Femur (tissue), 1 donor: ENCODE measurements at places on chromosomes 1 and 21.

DNA sequence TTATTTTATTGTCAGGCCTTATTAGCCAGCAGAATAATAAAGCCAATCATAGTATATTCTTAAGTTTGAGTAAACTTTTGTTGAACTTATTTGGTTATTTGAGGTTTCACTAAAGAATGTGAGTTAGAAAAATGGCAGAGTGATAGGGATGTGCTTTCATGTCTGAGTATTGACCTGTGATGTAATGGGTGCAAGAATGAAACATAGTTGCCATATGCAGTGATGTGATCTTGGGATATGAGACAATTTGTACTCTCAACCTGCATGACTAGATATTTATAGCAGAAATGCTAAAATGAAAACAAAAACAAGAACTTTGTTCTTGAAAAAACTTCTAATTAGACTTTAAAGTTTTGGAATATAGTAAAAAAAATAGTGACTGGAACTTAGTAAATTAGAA is 97.9 kb downstream of the DISP1 start:
- DNase-seq: no peak

GRCh38 chr1:16077406-16078245 is 4.2 kb upstream of the FAM131C start:
- no peak for DNase-seq

DNA sequence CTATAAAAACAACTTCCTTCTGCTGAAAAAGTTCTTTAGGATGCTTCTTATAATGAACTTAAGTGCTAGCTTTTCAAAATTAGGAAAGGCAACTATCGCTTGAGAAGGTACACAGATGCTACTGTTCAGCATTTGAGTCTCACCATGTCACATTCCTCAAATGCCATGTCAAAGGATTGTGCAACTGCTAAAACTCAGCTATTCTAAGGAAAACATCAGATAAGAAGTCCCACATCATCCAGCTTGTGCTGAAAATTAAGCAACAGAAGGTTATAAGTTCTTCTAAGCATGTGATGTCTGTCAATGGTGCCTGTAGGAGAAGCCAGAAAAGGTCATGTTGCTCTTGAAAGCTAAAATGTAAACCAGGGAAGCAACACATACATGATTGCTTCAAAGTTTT is 36.5 kb downstream of the MCOLN2 start:
- DNase-seq: no peak

DNA sequence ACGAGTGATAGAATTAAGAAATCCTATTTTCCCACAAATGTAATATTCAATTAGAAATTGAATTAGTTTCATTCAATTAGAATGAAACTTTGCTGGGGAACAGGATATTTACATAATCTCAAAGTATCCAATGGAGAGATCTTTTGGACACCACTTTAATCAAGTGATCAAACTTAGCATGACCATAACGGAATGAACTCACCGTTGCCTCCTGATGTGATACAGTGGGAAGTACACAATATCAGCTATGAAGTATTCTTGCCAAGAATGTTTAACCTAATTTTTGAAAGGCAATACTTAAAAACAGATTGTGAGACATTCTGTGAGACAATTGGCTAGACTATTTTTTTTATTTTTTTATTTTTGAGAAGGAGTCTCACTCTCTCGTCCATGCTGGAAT is 16.6 kb downstream of the CDKN2C start:
- DNase-seq: no peak

DNA sequence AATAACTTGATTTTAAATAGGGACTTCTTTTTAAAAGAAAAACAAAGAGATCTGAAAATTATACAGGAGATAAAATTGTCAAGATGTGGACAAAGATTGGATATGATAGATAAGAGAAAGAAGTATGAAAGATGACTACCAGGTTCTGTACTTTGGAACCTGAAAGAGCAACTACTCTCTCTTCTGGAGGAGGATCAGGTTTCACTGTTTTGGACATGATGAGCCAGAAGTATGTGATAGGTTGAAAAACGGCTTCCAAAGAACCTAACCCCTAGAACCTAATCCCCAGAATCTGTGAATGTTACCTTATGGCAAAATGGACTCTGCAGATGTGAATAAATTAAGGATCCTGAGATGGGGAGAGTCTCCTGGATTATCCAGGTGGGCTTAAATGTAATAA is 26.2 kb downstream of the RSBN1 start:
- no peak for DNase-seq

GRCh38 chr21:21439761-21440160 is 441.6 kb downstream of the NCAM2 start:
- DNase-seq: no peak

DNA sequence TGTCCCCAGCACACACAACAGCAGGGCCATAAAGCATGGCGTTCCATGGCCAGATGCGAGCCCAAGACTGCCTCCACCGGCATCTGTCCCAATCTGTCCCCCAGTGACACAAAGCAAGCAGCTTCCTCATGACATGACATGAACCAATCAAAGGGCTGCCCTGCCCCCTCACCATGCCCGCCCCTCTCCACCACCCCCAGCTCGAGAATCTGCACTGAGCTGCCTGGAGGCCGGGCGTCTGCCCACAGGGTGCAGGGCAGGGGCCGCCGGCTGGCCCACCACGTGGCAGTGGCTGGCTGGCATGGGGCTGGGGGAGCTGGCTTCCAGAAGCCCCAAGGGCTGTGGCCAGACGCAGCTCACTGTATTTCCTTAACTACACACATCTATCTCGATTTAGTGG is 27.8 kb downstream of the WNT9A start:
- DNase-seq: no peak

- DNase-seq: peak; percentile 35
These were observed 288.7 kb downstream of the NUF2 start for GRCh38 chr1:163610486-163610885.

- no peak for DNase-seq
These were observed 21.2 kb upstream of the ZP4 start for GRCh38 chr1:237911911-237912310.

GRCh38 chr1:39951926-39952325 is 3.0 kb upstream of the MFSD2A start:
- no peak for DNase-seq

- peak; percentile 76 for DNase-seq
These were observed 697 bp downstream of the PRDM16 start for GRCh38 chr1:3069491-3070308.

GRCh38 chr1:226095286-226095685 is 32.8 kb downstream of the H3-3A start:
- DNase-seq: no peak

GRCh38 chr1:169048043-169048442 is 58.4 kb upstream of the ATP1B1 start:
- DNase-seq: no peak

DNA sequence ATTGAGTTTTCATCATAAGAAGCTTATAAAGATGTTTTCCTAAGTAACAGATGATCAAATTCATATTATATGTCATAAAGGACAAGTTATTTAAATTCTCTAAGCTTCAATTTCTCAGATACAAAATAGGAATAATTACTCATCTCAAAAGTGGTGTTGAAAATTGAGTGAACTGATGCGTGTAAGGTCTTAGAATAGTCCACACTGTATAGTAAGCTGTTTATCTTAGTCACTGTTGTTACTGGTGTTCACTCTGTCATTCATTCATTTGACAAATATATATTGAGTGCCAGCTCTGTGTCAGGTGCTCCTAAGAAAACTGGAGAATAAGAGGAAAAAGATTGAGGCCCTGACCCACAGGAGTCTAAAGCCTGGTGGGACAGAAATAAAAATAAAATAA is 186.3 kb upstream of the BRINP3 start:
- DNase-seq: no peak

GRCh38 chr1:46183079-46183847 is 7.0 kb upstream of the P3R3URF start:
- peak; percentile 84 for DNase-seq

DNA sequence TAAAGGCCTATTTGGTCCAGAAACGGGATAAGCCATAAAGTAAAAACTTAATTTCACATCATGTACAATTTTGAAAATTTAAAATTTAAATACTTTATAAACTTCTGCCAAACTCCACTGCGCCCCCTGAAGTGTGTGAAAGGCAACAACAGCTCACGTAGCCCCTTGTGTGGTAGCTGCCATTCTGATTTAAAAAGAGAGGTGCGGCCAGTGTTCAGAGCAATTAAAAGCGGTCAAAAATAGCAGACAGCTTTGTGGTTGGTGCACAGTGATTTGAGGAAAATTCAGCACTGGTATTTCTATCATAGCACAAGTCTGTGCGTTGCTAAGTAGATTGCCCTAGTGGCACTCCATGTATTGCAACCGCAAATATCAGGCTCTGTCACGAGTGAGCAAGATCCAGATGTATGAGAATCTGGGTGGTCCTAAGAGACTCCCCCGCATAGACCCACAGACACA is 122.5 kb downstream of the ATG4C start:
- no peak for DNase-seq
